Aorta (tissue), 5 donors: ENCODE measurements at places on chromosomes 16 and 17. TPM values are rescaled to one million over a fixed set of nuclear protein-coding genes. Genes with fewer than 3 reads are reported as not detected.

GRCh38 chr17:64064331-64064730, 43.9 kb upstream of the ICAM2 start:
- no peak for DNase-seq
- no peaks in the 10 kb centered on the region for H3K36me3 ChIP-seq

- DNase-seq, result no peak
- H3K36me3 ChIP-seq, result no peaks in the 10 kb centered on the region
- H3K4me1 ChIP-seq, result peaks cover 12% of the 10 kb centered on the region
- no peaks in the 10 kb centered on the region for H3K27me3 ChIP-seq
- no peak overlapping the region for H3K4me3 ChIP-seq
Observed at GRCh38 chr16:65313936-65314626, 192.2 kb upstream of the CDH11 start.

DNA sequence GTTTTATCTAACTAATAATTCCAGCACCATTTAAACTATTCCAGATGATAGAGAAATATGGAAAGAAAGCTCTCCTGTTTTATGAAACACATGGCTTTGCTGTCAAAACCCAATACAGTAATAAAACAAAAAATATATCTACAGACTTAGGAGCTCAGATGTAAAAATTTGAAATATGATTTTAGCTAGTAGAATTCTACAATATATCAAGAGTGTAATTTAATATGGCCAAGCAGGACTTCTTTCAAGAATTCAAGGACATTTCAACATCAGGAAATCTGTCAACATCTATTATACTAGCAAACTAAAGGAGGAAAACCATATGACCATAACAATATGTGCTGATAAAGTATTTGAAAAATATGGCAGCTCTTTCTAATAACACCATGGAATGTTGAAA, 57.5 kb downstream of the CCDC182 start:
- no peaks in the 10 kb centered on the region for H3K36me3 ChIP-seq
- H3K4me1 ChIP-seq, result no peaks in the 10 kb centered on the region
- no peak for DNase-seq
- no peak overlapping the region for H3K27ac ChIP-seq
- no peak overlapping the region for H3K4me3 ChIP-seq
- H3K27me3 ChIP-seq, result no peaks in the 10 kb centered on the region

GRCh38 chr16:73031984-73032383, 15.9 kb downstream of the ZFHX3 start:
- H3K36me3 ChIP-seq, result no peaks in the 10 kb centered on the region
- H3K4me3 ChIP-seq, result no peak overlapping the region
- H3K27ac ChIP-seq, result no peak overlapping the region
- H3K4me1 ChIP-seq, result peaks cover 10% of the 10 kb centered on the region
- no peak for DNase-seq
- H3K27me3 ChIP-seq, result no peaks in the 10 kb centered on the region

DNA sequence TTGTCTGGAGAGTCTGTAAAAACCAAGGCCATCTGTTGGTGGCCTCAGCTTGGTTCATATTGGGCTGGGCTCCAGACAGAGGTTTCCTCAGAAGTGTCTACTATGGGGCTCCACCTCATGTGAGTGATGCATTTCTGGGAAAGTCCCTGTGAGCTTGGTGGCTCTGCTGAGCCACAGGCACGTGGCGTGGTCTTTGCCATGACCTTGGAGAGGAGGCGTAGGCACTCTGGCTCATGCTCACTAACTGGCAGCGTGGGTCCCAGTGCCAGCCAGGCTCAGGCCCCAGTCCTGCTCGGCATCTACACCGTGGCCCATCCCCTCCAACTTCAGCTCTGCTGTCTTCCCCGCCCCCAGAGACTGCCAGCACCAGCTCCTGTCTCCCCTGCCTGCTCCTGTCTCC, 10.7 kb upstream of the SMTNL2 start:
- H3K4me3 ChIP-seq, result no peak overlapping the region
- no peaks in the 10 kb centered on the region for H3K36me3 ChIP-seq

The BRICD5 gene
- 3.4 TPM for total RNA-seq

The RAMP2 gene
- total RNA-seq, result 77.7 TPM

The FLYWCH2 gene
- total RNA-seq, result 14.6 TPM

DNA sequence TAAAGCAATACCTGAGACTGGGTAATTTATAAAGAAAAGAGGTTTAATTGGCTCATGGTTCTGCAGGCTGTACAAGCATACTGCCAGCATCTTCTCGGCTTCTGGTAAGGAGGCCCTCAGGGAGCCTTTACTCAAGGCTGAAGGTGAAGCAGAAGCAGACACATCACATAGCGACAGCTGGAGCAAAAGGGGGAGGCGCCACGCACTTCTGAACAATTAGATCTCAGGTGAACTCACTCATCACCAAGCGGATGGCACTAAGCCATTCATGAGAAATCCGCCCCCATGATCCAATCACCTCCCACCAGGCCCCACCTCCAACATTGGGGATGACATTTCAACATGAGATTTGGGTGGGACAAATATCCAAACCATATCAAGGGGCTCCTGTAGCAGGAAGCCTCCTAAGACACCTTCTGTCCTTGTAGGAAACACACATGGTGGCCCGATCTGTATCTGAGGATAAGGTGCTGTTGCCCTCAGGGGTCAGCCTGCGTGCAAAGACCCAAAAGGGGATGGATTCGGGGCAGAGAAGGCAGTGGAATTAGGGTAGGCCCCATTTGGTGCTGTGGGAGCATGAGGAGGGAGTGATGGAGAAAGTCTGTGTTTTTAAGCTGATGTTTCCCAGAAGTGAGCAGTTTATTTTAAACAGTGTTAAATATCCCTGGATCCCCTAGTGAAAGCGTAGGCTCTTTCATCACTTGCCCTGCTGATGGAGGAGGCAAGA, 23.0 kb downstream of the IL21R start:
- no peaks in the 10 kb centered on the region for H3K4me1 ChIP-seq
- no peaks in the 10 kb centered on the region for H3K27me3 ChIP-seq
- H3K27ac ChIP-seq, result no peak overlapping the region

DNA sequence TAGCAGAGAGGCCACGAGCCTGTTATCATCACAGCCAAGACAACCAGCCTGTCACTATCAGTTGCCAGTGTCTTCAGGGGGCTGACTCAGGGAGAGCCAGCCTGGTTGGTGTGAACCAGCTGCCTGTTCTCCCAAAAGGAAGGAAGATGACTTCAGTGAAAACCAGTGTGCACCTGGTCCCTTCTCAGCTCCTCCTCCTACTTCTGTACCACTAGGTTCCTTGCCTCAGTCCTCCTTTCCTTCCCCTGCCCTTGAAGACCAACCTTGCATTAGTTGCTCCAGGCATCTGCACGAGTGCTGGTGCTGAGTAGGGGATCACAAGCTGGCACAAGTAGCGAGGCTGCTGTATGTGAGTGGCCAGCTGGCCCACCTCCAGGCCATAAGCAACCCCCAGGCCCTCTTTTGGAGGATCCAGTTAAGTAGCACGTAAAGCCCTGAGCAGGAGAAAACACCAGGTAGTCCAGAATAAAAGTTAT, 8.5 kb downstream of the TUBG1 start:
- no peak for DNase-seq
- H3K27ac ChIP-seq, result no peak overlapping the region
- H3K4me1 ChIP-seq, result no peaks in the 10 kb centered on the region
- no peaks in the 10 kb centered on the region for H3K27me3 ChIP-seq
- no peak overlapping the region for H3K4me3 ChIP-seq
- H3K36me3 ChIP-seq, result no peaks in the 10 kb centered on the region

DNA sequence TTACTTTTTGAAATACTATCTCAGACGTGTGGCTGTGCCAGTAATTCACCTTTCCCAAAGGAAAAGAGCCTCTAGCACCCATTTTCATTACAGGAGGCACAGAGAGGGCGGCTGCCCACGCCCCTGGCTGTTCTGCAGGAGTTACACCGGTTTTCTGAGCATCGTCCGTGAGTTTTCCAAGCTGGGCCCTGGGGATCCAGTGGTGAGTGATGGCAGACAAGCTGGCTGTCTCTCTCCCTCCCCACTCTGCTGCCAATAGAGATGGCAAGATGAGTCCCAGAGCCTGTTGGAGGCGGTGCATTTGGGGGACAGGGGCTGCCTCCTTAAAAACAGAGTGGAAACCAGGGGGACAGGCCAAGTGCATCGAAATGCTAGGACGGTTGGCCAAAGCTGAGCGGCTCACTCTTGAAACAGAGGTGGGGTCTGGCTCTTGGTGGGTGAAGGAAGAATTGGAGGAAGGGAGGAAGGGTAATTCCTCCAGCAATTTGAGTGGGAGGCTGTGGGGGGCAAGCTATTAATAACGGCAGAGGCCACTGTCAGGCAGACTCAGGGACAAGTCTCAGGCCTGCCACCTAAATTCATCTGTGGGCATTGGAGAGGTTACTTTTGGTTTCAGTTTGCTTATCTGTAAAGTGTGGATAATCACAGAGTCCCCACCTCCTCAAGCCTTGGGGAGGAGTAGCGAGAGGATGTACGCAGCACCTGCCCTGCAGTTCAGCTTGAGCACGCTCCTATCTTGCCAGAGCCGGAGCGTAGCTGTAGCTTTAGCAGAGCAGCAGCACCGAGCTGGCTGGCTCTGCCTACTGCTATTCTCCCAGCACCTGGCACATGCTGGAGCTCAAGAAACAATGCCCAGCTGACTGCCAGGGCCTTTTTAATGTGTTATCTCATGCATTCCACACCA, 7.5 kb upstream of the NOS2 start:
- H3K36me3 ChIP-seq, result no peaks in the 10 kb centered on the region
- H3K4me1 ChIP-seq, result no peaks in the 10 kb centered on the region
- no peak overlapping the region for H3K4me3 ChIP-seq
- no peak for DNase-seq
- H3K27ac ChIP-seq, result no peak overlapping the region
- H3K27me3 ChIP-seq, result no peaks in the 10 kb centered on the region

The SLFN14 gene
- total RNA-seq, result 0.30 TPM

The ZNF778 gene
- total RNA-seq, result 14.9 TPM

- no peak overlapping the region for H3K27ac ChIP-seq
- H3K4me3 ChIP-seq, result no peak overlapping the region
- no peaks in the 10 kb centered on the region for H3K27me3 ChIP-seq
- H3K36me3 ChIP-seq, result no peaks in the 10 kb centered on the region
- H3K4me1 ChIP-seq, result no peaks in the 10 kb centered on the region
- DNase-seq, result no peak
Observed at GRCh38 chr16:78348886-78349285, 249.4 kb downstream of the WWOX start.

The MPP3 gene
- total RNA-seq, result 15.7 TPM

- no peak overlapping the region for H3K27ac ChIP-seq
- H3K36me3 ChIP-seq, result no peaks in the 10 kb centered on the region
- no peak for DNase-seq
- H3K4me1 ChIP-seq, result no peaks in the 10 kb centered on the region
Observed at GRCh38 chr17:20999841-21000532, 42.8 kb downstream of the USP22 start.

- H3K4me3 ChIP-seq, result no peak overlapping the region
- H3K27ac ChIP-seq, result no peak overlapping the region
- DNase-seq, result no peak
- no peaks in the 10 kb centered on the region for H3K4me1 ChIP-seq
- H3K36me3 ChIP-seq, result no peaks in the 10 kb centered on the region
Observed at GRCh38 chr16:19396555-19397011, 21.1 kb upstream of the TMC5 start.

- DNase-seq, result peak; percentile 58
- H3K27me3 ChIP-seq, result no peaks in the 10 kb centered on the region
- no peaks in the 10 kb centered on the region for H3K36me3 ChIP-seq
Observed at GRCh38 chr16:508884-509736, 18.4 kb upstream of the CAPN15 start.

DNA sequence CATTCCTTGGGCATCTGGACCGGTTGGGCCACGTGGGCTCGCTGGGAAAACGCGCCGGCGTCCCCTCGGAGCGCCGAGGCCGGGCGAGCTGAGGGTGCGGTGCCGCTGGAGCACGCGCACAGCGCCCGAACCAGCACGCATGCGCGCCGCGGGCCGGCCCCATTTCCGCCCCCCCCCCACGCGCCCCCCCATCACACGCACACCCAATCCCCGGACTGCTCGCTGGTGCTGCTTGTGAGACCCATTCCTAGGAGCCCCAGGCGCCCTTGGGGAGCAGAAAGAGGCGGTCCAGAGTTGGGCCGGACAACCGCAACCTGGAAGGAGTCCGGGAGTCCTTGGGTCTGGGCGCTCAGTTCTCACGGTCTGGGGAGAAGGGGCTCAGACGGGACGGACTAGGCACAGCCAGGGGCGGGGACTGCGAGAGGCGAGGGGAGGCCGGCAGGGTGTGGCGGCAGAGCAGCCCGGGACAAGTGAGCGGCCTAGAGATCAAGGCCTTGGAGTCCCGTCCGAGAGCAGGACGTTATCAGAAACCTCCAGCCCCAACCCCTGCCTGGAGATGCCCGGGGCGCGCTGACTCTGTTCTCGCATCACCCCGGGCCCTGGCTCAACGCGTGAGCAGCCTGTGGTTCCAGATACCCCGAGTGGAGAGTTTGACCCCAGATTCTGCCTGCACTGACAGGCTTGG, 6.0 kb upstream of the CBX8 start:
- no peak overlapping the region for H3K27ac ChIP-seq
- H3K4me3 ChIP-seq, result no peak overlapping the region
- no peak for DNase-seq
- H3K4me1 ChIP-seq, result no peaks in the 10 kb centered on the region
- no peaks in the 10 kb centered on the region for H3K27me3 ChIP-seq

DNA sequence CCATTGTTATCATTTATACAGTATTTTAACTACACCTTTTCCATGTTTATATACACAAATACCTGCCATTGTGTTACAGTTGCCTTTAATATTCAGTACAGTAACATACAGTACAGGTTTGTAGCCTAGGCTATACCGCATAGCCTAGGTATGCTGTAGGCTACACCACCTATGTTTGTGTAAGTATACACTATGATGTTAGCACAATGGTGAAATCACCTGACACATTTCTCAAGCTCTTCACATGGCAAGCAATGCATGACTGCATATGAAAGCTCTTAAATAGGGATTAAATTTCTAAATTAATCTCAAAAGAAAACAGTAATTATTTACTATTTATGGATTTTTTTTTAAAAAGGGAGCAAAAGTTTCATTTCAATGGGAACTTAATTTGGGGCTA, 12.0 kb downstream of the LRRC37B start:
- H3K27ac ChIP-seq, result no peak overlapping the region
- no peaks in the 10 kb centered on the region for H3K36me3 ChIP-seq
- no peaks in the 10 kb centered on the region for H3K27me3 ChIP-seq
- no peak for DNase-seq
- peaks cover 3% of the 10 kb centered on the region for H3K4me1 ChIP-seq

GRCh38 chr17:66928949-66929348, 35.6 kb upstream of the CACNG4 start:
- no peak overlapping the region for H3K4me3 ChIP-seq
- no peaks in the 10 kb centered on the region for H3K4me1 ChIP-seq
- H3K27me3 ChIP-seq, result no peaks in the 10 kb centered on the region
- no peaks in the 10 kb centered on the region for H3K36me3 ChIP-seq
- no peak for DNase-seq

DNA sequence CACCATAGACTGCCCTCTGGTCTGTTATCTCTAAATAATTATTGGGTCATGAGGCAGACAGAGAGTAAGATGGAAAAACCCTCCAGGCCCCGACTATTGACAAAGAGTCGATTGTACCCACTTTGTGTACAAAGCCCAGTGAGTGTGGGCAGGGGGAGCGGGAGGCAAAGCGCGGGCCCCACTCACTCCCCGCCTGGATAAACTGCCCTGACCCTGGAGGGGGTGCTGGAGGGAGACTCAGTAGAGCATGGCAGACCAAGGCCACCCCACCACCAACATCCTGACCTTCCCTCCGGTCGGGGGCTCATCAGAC, 11.2 kb upstream of the CPSF4L start:
- H3K27ac ChIP-seq, result no peak overlapping the region
- no peaks in the 10 kb centered on the region for H3K4me1 ChIP-seq
- H3K4me3 ChIP-seq, result no peak overlapping the region
- H3K36me3 ChIP-seq, result no peaks in the 10 kb centered on the region
- no peaks in the 10 kb centered on the region for H3K27me3 ChIP-seq
- no peak for DNase-seq

- H3K4me3 ChIP-seq, result no peak overlapping the region
- H3K4me1 ChIP-seq, result no peaks in the 10 kb centered on the region
- peak; percentile 83 for DNase-seq
- no peak overlapping the region for H3K27ac ChIP-seq
Observed at GRCh38 chr16:29700253-29700987, 21.4 kb downstream of the QPRT start.

The CRYBA1 gene
- not detected for total RNA-seq
